ENCODE measurements at places on chromosomes 2 and 18. TPM values are rescaled to one million over a fixed set of nuclear protein-coding genes. Genes with fewer than 3 reads are reported as not detected.
A peak's percentile ranks its signal among the peaks of the same experiment; 100 is the strongest.

The BOK gene
- 58.3 TPM for total RNA-seq

The IL1R1 gene
- 112 TPM for total RNA-seq

The MLPH gene
- total RNA-seq: 393 TPM

The KCNF1 gene
- total RNA-seq: not detected

The ALPG gene
- total RNA-seq: 0.34 TPM

The HRH4 gene
- not detected for total RNA-seq

The NEUROD1 gene
- not detected for total RNA-seq

The NT5DC4 gene
- not detected for total RNA-seq

The RGPD3 gene
- 2.4 TPM for total RNA-seq

The SAG gene
- total RNA-seq: not detected

DNA sequence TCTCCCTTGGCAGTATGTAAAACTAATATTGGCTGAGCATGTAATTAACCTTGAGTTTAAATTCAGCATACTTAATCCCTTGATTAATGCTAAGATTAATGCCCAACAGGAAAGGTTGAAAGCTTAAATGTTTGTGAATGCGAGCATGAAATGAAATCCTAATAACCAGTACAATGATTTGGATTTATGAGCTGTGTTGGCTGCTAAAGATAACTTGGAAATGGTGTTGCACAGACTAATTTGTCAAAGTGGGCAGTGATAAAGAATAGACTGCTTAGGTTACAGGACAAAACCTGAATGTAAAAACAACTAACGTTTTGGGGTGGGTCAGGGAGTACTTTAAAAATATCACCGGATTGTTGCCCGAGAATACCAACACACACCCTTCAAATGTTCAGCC is 70.6 kb downstream of the MGAT5 start:
- no peak for DNase-seq
- no peaks in the 10 kb centered on the region for H3K36me3 ChIP-seq
- no peaks in the 10 kb centered on the region for H3K4me1 ChIP-seq
- no peaks in the 10 kb centered on the region for H3K27me3 ChIP-seq
- no peak overlapping the region for H3K4me3 ChIP-seq
- no peak overlapping the region for H3K27ac ChIP-seq

- H3K27ac ChIP-seq: peak overlapping the region; percentile 87
- H3K36me3 ChIP-seq: no peaks in the 10 kb centered on the region
- no peak for DNase-seq
- H3K4me3 ChIP-seq: peak overlapping the region; percentile 67
These were observed 874 bp downstream of the NDUFAF7 start for GRCh38 chr2:37232131-37232933.

- H3K4me3 ChIP-seq: no peak overlapping the region
- H3K36me3 ChIP-seq: no peaks in the 10 kb centered on the region
- H3K27ac ChIP-seq: peak overlapping the region; percentile 95
- DNase-seq: no peak
These were observed 976 bp upstream of the ACADL start for GRCh38 chr2:210226223-210226622.

GRCh38 chr2:5950736-5951135 is 258.6 kb downstream of the SOX11 start:
- H3K27me3 ChIP-seq: no peaks in the 10 kb centered on the region
- H3K36me3 ChIP-seq: no peaks in the 10 kb centered on the region
- no peak for DNase-seq
- H3K4me3 ChIP-seq: no peak overlapping the region
- no peak overlapping the region for H3K27ac ChIP-seq
- no peaks in the 10 kb centered on the region for H3K4me1 ChIP-seq

- DNase-seq: no peak
- H3K4me3 ChIP-seq: no peak overlapping the region
- H3K27me3 ChIP-seq: no peaks in the 10 kb centered on the region
- no peaks in the 10 kb centered on the region for H3K36me3 ChIP-seq
- no peak overlapping the region for H3K27ac ChIP-seq
These were observed 161.2 kb upstream of the MAP3K20 start for GRCh38 chr2:172914341-172915008.

DNA sequence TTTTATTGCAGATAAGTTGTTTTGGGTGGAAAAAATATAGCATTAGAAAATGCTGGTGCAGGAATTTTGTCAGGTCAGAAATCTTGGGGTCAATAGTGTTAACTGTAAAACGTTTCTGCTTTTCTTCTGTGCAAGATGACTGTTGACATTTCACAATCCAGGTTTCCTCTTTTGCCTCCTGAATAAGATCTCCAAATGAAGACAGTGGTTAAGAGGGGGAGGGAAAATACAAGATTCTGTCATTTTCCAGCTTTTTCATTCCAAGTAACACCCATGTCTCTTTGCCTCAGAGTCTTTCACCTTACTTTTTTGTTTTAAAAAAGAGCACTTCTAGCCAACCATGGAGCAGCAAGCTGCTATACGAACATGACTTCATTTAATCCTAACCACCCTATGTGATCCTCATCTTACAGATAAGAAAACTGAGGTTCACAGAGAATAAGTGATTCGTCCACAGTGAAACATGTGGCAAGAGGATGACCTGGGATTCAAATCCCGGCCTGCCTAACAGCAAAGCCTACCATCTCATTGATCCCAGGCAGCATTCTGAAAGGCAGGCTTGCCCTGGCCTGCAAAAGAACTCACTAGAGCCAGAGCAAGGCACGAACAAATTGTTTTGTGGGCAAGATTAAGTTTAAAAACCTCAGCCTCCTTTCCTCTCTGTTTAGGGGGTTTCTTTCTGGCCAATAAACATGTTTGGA is 3.0 kb downstream of the PLEK start:
- H3K27ac ChIP-seq: no peak overlapping the region
- no peak for DNase-seq
- no peak overlapping the region for H3K4me3 ChIP-seq

DNA sequence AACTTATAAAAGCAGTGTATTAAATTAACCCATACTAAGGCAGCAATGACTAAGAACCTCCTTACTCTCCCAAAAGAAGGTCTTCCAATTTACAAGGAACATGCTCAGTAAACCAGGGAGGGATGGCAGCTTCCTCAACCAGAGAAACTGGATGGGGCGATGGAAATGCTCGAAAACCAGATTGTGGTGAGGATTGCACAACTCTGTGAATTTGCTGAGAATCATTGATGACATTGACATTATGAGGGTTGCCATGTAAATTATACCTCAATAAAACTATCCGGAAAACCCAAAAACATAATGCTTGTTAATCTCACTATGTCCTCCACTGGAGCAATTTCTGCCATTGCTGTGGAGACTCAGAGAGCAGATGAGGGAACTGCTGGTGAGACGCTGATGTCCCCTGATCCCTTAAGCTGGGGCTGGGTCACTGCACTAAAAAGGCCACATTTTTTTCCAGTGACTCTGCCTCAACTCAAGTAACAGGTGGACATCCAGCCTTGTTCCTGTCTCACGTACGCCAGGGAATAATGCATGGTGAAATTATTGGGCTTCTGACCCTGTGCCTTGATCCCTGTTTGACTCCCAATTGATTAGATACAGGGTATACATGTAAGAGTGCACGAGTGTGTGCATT is 288.3 kb downstream of the CYP26B1 start:
- no peak for DNase-seq
- no peaks in the 10 kb centered on the region for H3K4me1 ChIP-seq
- no peaks in the 10 kb centered on the region for H3K27me3 ChIP-seq
- no peaks in the 10 kb centered on the region for H3K36me3 ChIP-seq
- H3K4me3 ChIP-seq: no peak overlapping the region

DNA sequence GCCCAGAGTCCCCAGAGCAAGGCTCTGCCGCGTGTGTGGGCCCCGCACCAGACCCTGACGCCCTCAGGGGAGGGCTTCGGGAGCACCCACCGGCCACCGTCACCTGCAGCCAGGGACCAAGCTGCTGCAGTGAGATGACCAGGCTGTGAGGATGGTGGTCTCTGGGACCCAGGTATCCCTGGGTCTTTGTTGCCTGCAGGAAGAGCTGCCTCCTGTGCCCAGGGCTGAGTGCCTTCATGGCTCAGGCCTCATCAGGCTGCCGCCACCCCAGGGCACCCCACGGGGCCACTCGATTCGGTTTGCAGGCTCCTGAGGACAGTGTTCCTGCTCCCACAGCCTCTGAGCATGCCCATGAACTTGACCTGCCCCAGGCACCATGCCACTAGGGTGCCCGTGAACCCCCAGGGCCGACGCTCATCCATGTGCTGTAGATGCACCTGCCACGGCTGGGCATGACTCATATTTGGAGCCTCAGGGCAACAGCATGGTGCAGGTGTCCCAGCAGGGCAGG is 109.8 kb downstream of the FAM210A start:
- H3K27me3 ChIP-seq: no peaks in the 10 kb centered on the region
- no peaks in the 10 kb centered on the region for H3K4me1 ChIP-seq

- H3K27ac ChIP-seq: no peak overlapping the region
- H3K4me3 ChIP-seq: no peak overlapping the region
- no peaks in the 10 kb centered on the region for H3K27me3 ChIP-seq
- H3K36me3 ChIP-seq: no peaks in the 10 kb centered on the region
- peaks cover 3% of the 10 kb centered on the region for H3K4me1 ChIP-seq
These were observed 15.5 kb downstream of the SPATS2L start for GRCh38 chr2:200321780-200322534.

GRCh38 chr2:72134997-72135800 is 12.5 kb downstream of the CYP26B1 start:
- no peaks in the 10 kb centered on the region for H3K27me3 ChIP-seq

- H3K4me1 ChIP-seq: no peaks in the 10 kb centered on the region
- no peak overlapping the region for H3K27ac ChIP-seq
- no peak for DNase-seq
- H3K27me3 ChIP-seq: no peaks in the 10 kb centered on the region
- no peak overlapping the region for H3K4me3 ChIP-seq
- no peaks in the 10 kb centered on the region for H3K36me3 ChIP-seq
These were observed 174.1 kb downstream of the UXS1 start for GRCh38 chr2:106020032-106020431.

GRCh38 chr2:75495862-75496261 is 64.9 kb downstream of the EVA1A start:
- H3K36me3 ChIP-seq: no peaks in the 10 kb centered on the region
- no peaks in the 10 kb centered on the region for H3K4me1 ChIP-seq
- no peak overlapping the region for H3K27ac ChIP-seq

GRCh38 chr2:1051075-1051474 is 100.4 kb downstream of the SNTG2 start:
- H3K27ac ChIP-seq: no peak overlapping the region
- no peak for DNase-seq
- no peaks in the 10 kb centered on the region for H3K27me3 ChIP-seq
- no peaks in the 10 kb centered on the region for H3K36me3 ChIP-seq
- no peak overlapping the region for H3K4me3 ChIP-seq
- H3K4me1 ChIP-seq: no peaks in the 10 kb centered on the region

- H3K4me3 ChIP-seq: no peak overlapping the region
- no peaks in the 10 kb centered on the region for H3K36me3 ChIP-seq
These were observed 13.3 kb downstream of the CNOT11 start for GRCh38 chr2:101265893-101266499.

DNA sequence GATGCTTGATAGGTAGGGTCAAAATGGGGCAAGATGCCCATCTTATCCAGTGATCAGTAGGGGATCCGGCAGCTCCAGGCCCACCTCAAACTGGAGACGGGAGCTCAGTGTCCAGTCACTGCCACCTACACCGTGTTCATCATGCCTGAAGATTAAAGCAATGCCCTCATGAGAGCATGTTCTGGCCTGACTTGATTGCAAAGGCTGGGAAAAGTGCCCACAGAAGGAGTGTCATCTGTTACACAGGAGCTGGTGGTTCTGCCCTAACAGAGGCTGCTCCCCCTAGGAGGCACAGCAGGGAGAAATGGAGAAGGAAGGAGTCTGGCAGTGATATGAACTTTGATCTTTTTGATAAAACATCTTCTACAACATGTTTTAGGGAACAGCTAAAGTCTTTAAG is 92.3 kb downstream of the CCBE1 start:
- H3K27ac ChIP-seq: no peak overlapping the region
- no peaks in the 10 kb centered on the region for H3K27me3 ChIP-seq
- H3K4me1 ChIP-seq: no peaks in the 10 kb centered on the region
- peak; percentile 64 for DNase-seq
- no peak overlapping the region for H3K4me3 ChIP-seq

- no peak for DNase-seq
- H3K4me3 ChIP-seq: no peak overlapping the region
- H3K27ac ChIP-seq: no peak overlapping the region
- no peaks in the 10 kb centered on the region for H3K36me3 ChIP-seq
- no peaks in the 10 kb centered on the region for H3K4me1 ChIP-seq
These were observed 10.0 kb downstream of the FAM110C start for GRCh38 chr2:36318-36717.

GRCh38 chr18:54387631-54388030 is 29.9 kb downstream of the C18orf54 start:
- H3K27me3 ChIP-seq: no peaks in the 10 kb centered on the region
- H3K36me3 ChIP-seq: no peaks in the 10 kb centered on the region
- H3K4me3 ChIP-seq: no peak overlapping the region
- H3K4me1 ChIP-seq: no peaks in the 10 kb centered on the region

DNA sequence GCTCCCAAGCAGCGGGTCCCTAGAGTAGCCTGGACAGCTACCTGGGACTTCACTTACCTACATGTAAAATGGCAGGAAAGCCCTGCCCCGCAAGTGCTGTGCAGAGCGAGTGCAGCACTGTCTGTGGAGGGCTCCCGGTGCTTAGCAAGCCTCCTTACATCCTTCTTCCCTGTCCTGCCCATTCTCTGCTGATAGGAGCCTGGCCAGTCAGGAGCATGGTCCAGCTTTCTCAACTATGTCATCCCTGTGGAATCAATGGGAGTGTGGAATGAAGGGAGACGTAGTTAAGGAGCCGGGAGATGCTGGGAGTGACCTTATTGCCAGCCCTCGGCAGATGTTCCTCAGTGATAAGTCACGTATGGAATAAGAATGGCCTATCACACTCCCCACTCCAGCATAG is 661.9 kb upstream of the ID2 start:
- H3K27ac ChIP-seq: no peak overlapping the region
- H3K27me3 ChIP-seq: no peaks in the 10 kb centered on the region
- no peaks in the 10 kb centered on the region for H3K4me1 ChIP-seq
- no peak for DNase-seq
- H3K36me3 ChIP-seq: no peaks in the 10 kb centered on the region

DNA sequence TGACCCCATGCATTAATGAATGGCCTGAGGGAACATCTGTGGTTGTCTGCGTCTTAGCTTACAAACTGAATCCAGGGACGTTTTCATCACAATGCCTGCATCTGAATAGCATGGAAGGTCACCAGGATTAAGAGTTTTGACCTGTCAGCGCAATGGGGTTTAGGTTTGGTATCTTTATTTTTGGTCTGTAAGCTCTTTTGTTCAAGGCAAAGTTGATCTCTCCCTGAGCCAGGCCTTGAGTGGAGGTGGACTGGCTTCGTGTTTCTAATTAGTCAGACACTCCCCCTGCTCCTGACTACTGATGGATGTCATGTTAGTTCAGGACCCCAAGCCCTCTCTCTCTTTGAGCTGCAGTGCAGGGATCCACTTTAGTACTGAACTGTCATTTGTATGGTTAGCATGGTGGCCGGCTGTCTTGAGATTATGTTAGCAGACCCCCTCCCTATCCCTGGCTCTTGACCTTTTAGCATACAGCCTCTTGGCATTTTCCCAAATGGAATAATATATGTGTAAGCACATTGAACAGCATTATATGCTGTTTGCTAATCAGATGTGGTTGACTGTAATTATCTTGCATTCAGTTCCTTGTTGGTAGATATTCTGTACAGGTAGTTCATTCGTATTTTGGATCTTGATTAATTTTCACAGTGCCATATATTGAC is 59.2 kb downstream of the LYPD6 start:
- no peaks in the 10 kb centered on the region for H3K36me3 ChIP-seq
- no peaks in the 10 kb centered on the region for H3K27me3 ChIP-seq
- H3K4me3 ChIP-seq: no peak overlapping the region
- no peak for DNase-seq
- no peaks in the 10 kb centered on the region for H3K4me1 ChIP-seq
